Tibial nerve (tissue), 4 donors: ENCODE measurements at places on chromosomes 5 and 9. TPM values are rescaled to one million over a fixed set of nuclear protein-coding genes. Genes with fewer than 3 reads are reported as not detected.

The CLIC3 gene
- 120 TPM for total RNA-seq

The CXXC5 gene
- total RNA-seq: 45.0 TPM

The PCDHGB7 gene
- total RNA-seq: 19.2 TPM

The ASPN gene
- total RNA-seq: 18.4 TPM

The MIGA2 gene
- 56.7 TPM for total RNA-seq

The CHSY3 gene
- 11.2 TPM for total RNA-seq

The WDR70 gene
- 48.5 TPM for total RNA-seq

The IRX4 gene
- not detected for total RNA-seq

The OTP gene
- not detected for total RNA-seq

The SEMA6A gene
- total RNA-seq: 18.6 TPM

The PCDHB3 gene
- total RNA-seq: 5.2 TPM
